ENCODE measurements at places on chromosomes 4 and X.

DNA sequence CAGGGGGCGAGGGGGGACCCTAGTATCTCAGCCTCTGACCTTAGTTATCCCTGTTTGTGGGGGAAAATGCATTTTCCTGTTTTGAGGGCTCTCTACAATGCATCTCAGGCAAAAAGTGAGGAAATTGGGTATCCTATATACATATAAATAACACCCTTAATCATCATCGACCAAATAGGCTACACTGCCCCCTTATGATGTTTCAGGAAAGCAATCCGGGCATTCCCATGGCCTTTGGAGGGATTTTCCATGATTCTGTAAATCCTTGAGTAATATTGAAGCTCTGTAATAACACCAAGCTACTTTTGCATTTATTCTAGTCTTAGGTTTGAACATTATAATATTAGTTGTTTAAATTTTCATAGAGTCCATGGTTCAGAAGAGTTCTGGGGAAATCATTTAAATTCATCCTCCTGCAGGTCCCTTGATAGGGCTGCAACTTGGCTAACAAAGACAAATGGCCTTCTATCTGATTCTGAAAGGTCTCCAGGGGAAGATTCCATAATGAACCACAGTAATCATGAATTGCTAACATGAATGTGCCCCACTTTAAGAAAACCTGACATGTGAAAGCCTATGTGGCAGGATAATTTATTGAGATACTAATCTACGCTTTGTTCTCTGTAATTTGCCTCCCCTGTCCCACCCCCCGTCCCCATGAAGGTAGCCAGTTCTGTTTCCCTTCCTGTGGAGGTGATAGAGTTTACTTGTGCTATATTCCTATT, 91.5 kb upstream of the SCOC start:
- DNase-seq, result no peak

- no peak for DNase-seq
Measured at GRCh38 chr4:104416725-104417356, 77.9 kb downstream of the CXXC4 start.

DNA sequence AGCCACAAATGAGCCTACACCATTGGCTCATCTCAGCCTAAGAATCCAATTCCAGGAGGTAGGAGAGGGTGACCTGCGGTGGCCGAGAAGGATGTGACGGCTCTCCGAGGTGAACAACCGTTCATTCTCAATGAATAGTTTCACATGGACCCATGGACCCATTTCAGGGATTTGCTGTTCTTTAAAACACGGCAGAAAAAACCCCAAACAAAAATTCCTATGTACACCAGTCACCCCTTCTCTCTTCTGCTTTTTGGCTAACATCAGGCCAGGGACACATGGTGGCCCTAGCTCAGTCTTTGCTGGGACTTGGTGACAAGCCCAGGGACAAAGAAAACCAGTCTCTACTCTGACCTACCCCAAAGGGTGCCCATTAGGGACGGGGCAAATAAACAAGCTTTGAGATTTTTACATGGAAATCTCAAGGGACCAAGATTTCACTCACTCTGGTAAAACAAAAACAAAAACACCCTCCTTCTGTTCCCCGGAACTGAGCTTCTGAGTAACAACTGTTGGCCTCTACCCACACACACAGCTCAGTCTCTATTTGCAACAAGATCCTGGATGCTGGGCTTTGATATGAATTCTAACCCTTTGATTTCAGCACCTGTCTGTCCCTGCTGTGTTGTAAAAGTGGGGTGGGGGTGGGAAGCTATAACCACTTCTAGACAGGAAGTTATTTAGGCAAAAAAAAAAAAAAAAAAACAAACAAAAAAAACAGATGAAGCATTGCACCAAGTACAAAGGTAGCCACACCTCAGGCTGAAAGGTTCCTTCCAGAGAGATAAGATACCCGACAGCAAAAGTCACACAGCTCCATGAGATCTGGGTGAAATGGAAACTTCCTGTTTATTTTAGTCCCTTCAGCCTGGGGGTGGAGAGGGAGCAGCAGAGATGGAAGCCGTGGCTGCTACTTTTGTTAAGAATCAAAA, 49.0 kb downstream of the DDX3X start:
- DNase-seq, result no peak

GRCh38 chrX:31808357-31808756, 736.5 kb upstream of the FTHL17 start:
- DNase-seq, result no peak

DNA sequence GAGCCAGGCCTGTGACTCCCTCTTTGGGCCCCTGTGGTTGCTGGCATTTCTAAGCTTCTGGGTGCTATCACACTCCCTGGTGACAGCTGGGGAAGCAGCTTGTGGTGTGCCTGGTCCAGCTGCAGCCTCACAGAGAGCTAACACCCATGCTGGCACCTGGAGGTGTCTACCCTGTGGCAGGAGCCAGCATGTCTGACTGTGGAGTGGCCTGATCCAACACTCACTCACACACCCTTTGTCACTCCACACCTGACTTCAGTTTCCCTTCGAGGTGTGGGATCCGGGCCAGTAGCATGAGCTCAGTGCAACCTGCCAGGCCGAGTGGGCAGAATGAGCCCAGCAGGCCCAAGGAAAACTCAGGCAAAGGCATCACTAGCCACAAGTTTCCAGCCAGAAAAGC, 67.5 kb downstream of the TECRL start:
- no peak for DNase-seq

GRCh38 chr4:86547140-86547539, 47.0 kb upstream of the PTPN13 start:
- DNase-seq, result no peak

GRCh38 chrX:76148753-76149152, 24.1 kb upstream of the PBDC1 start:
- no peak for DNase-seq

DNA sequence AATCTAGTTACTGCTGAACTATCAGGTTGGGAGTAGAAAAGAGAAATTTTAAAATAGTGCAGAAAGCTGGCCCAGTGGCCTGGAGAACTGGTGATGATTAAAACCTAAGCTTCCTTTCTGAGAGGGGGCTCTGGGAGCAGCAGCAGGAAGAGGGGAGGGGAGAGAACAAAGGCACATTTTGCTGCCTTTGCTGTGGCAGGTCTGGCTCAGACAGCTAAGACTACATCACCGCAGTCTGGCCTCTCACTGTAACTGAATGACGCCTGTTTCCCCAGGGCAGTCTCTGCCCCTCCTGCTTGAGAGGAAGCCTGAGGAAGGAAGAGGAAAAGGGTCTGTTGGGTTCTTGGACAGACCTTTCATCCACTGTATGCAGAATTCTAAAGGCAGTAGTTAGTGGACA, 148.5 kb downstream of the FRAS1 start:
- no peak for DNase-seq
